ENCODE measurements at places on chromosomes 2 and 18.

- H3K4me1 ChIP-seq: peaks cover 23% of the 10 kb centered on the region
- no peak overlapping the region for H3K4me3 ChIP-seq
- no peak for DNase-seq
- H3K27ac ChIP-seq: peak overlapping the region; percentile 48
- no peaks in the 10 kb centered on the region for H3K36me3 ChIP-seq
Measured at GRCh38 chr2:216971593-216971992, 111.7 kb upstream of the TNP1 start.

- H3K4me1 ChIP-seq: no peaks in the 10 kb centered on the region
- H3K27ac ChIP-seq: no peak overlapping the region
- H3K4me3 ChIP-seq: no peak overlapping the region
- H3K27me3 ChIP-seq: no peaks in the 10 kb centered on the region
- no peak for DNase-seq
- H3K36me3 ChIP-seq: no peaks in the 10 kb centered on the region
Measured at GRCh38 chr2:48200620-48201293, 294.5 kb upstream of the FBXO11 start.

GRCh38 chr18:5857180-5857579 lies 38.1 kb downstream of the TMEM200C start:
- H3K4me1 ChIP-seq: no peaks in the 10 kb centered on the region
- H3K27ac ChIP-seq: no peak overlapping the region
- DNase-seq: no peak
- H3K27me3 ChIP-seq: no peaks in the 10 kb centered on the region
- no peak overlapping the region for H3K4me3 ChIP-seq
- no peaks in the 10 kb centered on the region for H3K36me3 ChIP-seq

GRCh38 chr2:147648471-147648870 lies 196.4 kb upstream of the ACVR2A start:
- no peaks in the 10 kb centered on the region for H3K4me1 ChIP-seq
- DNase-seq: no peak
- no peak overlapping the region for H3K27ac ChIP-seq
- H3K4me3 ChIP-seq: no peak overlapping the region

Data from vagina (tissue), 2 donors.